Urinary bladder (tissue), 4 donors: ENCODE measurements at places on chromosomes 3 and 15. TPM values are rescaled to one million over a fixed set of nuclear protein-coding genes. Genes with fewer than 3 reads are reported as not detected.

GRCh38 chr3:192064959-192065358 is 604.0 kb downstream of the PYDC2 start:
- DNase-seq: no peak

DNA sequence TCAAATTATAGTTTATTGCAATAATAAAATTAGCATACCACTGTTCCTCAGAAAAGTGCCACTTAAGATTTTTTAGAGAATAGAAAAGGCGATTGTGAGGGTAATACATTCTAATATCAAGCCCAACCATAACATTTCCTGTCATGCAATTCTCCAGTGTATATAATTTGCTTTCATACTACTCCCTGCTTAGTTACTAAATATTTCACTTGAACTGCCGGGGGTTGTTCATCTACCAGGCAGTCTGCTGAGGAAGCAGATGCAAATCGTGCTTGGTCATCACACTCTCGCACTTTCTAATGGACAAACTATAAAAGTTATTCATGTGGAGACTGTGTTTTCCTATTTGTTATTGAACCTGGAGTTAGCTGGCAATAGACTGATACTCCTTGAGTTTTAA is 645.6 kb upstream of the CBLB start:
- no peak for DNase-seq

GRCh38 chr3:30245858-30246622 is 360.4 kb upstream of the TGFBR2 start:
- DNase-seq: no peak

DNA sequence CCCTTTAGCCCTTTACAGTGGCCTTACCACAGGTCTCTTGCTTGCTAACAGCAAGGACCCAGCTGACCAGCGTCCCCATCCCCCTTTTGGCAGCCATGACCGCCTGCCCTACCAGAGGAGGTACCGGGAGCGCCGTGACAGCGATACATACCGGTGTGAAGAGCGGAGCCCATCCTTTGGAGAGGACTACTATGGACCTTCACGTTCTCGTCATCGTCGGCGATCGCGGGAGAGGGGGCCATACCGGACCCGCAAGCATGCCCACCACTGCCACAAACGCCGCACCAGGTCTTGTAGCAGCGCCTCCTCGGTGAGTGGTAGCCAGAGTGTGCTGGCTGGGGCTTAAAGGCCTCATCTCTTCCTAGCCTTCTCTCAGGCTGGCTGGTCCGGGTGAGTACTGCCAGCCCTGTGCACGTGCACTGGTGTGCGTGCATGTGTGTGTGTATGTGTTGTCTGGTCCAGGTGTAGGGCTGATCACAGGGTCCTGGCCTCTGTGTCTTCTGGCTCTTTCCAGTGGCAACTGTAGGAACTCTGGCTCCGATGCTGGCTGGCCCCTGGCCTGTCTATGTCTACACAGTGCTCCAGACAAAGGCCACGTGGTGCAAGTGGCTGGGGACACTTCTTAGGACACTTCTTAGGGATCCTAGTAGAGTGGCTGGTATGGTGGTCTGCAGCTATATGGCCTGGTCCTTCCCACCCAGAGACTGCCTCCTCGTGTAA is 4.4 kb downstream of the CLK3 start:
- no peak for DNase-seq

DNA sequence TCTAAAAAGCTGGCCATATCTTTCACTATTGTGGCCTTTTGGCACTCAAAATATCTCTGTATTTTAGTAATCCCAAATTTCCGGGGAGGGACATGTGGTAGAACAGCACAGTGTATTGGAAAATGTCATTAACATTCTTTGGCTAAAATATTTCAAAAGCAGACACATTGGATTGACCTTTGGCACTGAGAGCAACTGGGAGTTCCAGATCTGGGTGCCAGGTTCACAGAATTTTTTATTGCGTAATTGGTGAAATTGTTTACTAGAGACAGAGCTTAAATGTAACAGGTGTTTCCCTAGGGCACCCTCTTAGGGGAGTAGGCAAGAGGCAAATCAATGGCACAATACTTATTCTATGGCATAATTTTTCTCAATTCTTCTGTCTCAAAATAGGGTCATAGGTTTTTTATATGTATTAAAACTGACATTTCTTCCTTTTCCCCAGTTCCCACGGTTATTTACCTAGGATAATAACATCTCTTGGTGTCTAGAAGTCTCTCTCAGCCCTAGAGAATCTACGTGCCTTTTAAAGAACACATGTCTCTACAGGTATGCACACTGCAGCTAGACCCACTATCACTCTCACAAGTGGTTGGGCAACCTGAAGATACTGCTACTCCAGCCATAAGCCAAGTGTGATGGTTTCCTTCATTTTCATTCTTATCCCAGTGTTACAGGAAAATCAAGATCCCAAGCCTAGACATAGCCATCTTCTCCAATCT is 10.6 kb downstream of the RBMS3 start:
- no peak for DNase-seq

- no peak for DNase-seq
Measured at GRCh38 chr15:60626051-60626450, 147.1 kb upstream of the ICE2 start.

GRCh38 chr3:157079676-157080369 is 80.1 kb downstream of the CCNL1 start:
- no peak for DNase-seq

- DNase-seq: no peak
Measured at GRCh38 chr15:81740416-81740815, 305.4 kb downstream of the MEX3B start.

DNA sequence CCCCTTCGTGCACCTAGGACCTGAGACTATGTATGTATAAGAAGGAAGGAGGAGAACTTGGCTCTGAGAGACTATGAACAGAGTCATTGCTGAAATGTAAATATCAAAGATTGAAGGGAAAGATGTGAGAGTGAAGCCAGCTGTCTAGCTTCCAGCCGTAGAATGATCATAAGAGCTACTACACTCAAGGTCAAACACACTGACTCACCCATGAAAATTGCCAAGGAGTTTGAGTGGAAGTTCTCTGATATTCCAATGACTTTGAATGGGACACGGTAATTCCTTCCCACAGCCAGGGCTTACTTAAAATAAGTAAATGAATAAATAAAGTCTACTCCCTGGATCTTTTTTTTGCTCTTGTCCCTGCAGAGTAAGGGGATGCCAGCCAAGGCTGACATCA is 398.9 kb upstream of the TPRG1 start:
- DNase-seq: no peak

- no peak for DNase-seq
Measured at GRCh38 chr3:163048881-163049280, 1552.3 kb downstream of the OTOL1 start.

DNA sequence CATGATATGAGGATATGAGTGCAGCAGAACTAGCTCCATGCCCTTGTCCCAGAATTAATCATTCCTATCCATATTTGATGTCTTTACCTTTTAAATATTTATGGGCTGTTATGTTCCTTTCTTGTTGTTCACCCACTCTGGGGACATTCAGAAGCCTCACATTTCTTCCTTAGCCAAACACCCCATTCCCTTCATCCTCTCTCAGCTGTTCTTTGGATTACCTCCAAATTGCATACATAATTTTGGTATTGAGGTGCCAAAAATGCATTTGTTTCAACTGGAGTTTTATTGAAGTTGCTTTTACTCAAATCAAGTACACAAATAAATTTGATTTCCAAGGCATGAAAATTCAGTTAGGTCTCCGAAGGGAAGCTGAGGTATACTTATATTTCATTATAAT is 51.4 kb downstream of the CHL1 start:
- no peak for DNase-seq

GRCh38 chr3:167750272-167750971 is 14.9 kb downstream of the SERPINI1 start:
- no peak for DNase-seq

GRCh38 chr3:120203016-120203415 is 82.0 kb downstream of the GPR156 start:
- no peak for DNase-seq

DNA sequence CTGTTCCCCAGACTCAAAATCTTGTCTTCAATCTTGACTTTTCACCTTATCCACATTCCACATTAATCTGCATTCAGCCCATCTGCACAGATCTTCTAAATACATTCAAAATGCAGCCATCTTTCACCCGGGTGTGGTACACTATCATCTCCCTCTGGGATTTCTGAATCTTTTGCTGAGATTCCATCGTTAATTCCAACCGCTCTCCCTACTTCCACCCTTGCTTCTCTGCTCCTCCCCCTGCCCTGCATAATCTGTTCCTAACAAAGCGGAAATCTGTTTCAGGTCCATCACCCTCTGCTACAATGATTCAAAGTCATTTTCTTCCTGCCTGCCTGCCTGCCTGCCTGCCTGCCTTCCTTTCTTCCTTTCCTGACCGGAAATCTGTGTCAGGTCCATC is 7.9 kb upstream of the GOLGA8B start:
- no peak for DNase-seq

DNA sequence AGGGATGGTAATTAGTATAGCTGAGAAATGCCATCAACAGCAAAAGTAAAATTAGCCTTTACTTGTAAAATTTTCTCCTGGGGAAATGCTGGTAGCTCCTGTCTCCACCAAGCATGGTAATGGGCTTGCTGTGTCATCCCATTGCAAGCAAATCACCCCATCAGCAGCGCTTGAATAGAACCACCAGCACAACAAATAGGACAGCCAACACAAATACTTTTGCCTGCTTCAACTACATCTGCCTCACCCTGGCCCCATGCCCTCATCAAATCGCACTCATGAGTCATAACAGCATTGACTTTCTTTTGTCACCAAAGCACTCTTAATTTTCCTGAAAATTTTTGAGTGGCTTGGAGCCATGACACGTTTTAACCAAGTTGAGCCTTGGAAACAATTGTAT is 52.6 kb downstream of the ERC2 start:
- DNase-seq: no peak

DNA sequence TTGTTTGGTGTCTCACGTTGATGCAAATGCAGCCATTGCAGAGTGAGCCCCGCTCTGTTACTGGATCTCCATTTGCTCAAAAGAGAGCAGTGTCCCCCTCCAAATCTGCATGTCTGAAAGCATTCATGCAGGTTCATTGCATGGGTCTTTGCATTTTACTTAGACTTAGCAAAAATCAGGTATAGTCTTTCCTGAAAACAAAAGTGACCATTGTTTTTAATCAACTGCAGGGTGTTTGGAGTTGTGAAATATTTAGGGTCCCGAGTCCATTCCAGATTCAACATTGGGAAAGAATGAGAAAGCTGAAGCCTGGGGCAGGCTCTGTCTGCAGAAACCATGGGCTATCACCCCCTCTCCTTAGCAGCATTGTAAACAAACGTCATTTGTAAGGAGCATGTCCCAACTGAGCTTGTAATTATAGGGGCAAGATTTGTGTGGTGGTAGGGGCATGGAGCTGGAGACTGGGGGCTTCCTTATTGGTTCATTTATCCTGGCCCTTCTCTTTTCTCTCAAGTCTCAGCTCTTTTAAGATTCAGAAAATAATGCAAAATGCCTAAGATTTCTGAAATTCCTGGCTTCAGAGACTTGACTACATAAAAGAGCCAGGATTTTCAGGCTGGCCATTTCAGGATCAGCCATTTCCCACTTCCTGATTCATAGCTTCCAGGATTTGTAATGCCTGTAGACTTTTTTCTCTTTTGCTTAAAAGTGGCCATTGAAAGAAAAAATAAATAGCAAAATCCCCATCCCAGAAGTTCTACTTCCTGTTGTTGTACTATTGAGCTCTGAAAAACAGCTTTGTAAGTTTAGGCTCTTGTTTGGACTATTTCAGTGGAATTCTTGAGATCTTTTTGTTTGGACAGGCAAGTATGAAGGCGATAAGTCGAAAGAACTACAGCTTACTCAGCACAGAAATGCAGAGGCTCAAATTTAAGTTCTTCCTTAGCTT is 23.0 kb downstream of the IGF1R start:
- no peak for DNase-seq

- DNase-seq: no peak
Measured at GRCh38 chr3:132083583-132084279, 48.9 kb upstream of the CPNE4 start.

DNA sequence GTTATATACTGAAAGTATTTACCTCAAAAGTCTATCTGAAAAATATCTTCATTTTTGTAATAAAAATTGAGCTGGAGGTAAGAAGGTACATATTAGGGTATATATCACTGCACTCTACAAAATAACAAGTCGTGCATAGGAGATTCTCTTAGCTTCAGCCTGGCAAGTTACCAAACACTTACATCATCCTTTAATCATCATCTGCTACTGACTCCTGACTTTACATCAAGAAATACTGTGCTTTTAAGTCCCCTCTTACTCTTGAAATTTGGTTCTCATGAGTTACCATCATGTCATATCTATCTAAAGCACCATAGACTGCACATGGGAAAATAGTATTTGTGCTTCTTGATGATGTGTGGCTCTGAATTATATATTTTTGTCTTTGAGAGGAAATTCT is 50.8 kb downstream of the LYSMD4 start:
- no peak for DNase-seq

- no peak for DNase-seq
Measured at GRCh38 chr3:55662683-55663082, 175.6 kb upstream of the WNT5A start.

GRCh38 chr3:187367561-187368103 is 553 bp upstream of the RTP4 start:
- no peak for DNase-seq

GRCh38 chr3:64922213-64922612 is 234.4 kb upstream of the ADAMTS9 start:
- DNase-seq: no peak

GRCh38 chr3:188468196-188468595 is 314.2 kb downstream of the LPP start:
- DNase-seq: no peak

DNA sequence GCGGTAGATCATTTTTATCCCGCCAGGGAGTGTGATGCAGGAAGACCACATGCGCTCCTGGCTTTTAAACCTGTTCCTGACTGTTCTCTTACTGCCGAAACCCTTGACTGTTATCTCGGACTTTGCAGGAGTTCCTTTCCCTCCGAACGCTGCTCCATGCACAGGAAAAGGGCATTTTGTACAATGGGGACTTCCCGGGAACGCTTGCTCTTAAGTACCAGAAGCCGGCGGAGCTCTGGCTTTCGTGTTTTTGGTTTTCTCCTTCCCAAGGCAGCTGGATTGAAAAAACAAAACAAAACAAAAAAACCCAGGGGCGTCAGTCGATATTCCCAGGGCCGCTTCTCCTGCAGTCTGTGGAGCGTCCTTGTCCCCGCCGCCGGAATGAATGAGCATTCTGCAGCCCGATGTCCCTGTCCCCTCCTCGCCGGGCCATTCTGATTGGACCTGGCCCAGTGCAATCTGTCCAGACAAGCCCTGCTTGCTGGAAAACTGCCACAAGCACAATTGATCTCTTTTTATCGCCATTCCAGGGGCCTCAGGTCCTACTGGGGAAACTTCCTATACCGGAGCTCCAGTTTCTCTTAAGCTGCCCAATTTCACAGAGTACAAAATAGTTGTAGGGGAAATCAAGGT is 44.8 kb downstream of the SLC6A1 start:
- DNase-seq: no peak

The UMPS gene
- 32.6 TPM for total RNA-seq

The TMCC1 gene
- 44.1 TPM for total RNA-seq

The OR4M2 gene
- not detected for total RNA-seq

The MFSD1 gene
- total RNA-seq: 110 TPM

The TARS3 gene
- 31.2 TPM for total RNA-seq

The SH2D7 gene
- total RNA-seq: not detected

The RPP14 gene
- total RNA-seq: 19.2 TPM

The TMEM45A gene
- 78.8 TPM for total RNA-seq

The SLC22A14 gene
- 0.16 TPM for total RNA-seq

The MAP6D1 gene
- 2.0 TPM for total RNA-seq

The FAM107A gene
- 9.8 TPM for total RNA-seq
